ENCODE measurements at places on chromosomes 1 and 21. TPM values are rescaled to one million over a fixed set of nuclear protein-coding genes. Genes with fewer than 3 reads are reported as not detected.

DNA sequence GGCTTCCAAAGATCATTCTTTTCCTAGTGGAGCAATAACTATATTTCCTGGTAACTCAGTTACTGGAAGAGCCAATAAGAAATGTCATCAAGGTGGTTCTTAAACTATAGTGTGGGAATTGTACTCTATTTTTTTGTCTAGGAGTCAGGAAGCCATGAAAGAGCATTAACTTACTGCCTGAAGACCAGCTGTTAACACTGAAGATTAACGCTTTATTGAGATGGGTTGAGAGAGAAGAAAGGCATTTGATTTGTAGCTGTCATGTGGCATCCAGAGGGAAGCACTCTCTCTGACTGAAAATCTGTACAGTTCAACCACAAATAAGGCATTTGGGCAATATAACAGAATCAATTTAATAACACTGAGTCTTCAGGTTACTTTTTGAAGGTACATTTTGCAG is 76.0 kb downstream of the DNM3 start:
- no peak for DNase-seq
- H3K27ac ChIP-seq = no peak overlapping the region

The HEYL gene
- total RNA-seq = not detected

GRCh38 chr1:1228596-1229321 is 3.0 kb downstream of the SDF4 start:
- H3K36me3 ChIP-seq = no peaks in the 10 kb centered on the region
- peaks cover 13% of the 10 kb centered on the region for H3K4me1 ChIP-seq
- H3K4me3 ChIP-seq = no peak overlapping the region

DNA sequence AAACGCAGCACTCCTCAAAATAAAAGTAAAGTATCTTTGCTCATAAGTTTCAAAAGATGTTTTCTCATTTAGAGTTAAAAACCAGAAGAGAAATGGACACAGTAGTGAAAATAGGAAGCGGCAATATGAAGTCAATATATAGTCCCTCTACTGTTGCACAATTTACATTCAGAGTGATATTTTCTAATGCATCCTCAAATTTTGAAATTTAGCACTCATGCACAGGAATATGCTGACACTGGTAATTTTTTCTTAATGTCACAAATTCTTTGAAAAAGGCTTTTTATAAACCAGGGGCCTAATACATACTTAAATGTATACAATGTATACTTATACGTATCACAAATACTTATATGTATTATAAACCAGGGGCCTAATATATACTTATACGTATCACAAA is 19.5 kb downstream of the ST7L start:
- H3K4me3 ChIP-seq = no peak overlapping the region
- H3K27me3 ChIP-seq = no peaks in the 10 kb centered on the region
- no peak for DNase-seq
- H3K27ac ChIP-seq = no peak overlapping the region

GRCh38 chr1:104905322-104905721 is 1155.6 kb downstream of the AMY1C start:
- DNase-seq = no peak
- H3K27ac ChIP-seq = no peak overlapping the region
- no peak overlapping the region for H3K4me3 ChIP-seq
- no peaks in the 10 kb centered on the region for H3K27me3 ChIP-seq
- H3K36me3 ChIP-seq = no peaks in the 10 kb centered on the region
- no peaks in the 10 kb centered on the region for H3K4me1 ChIP-seq

The ADORA3 gene
- total RNA-seq = not detected

The PKP1 gene
- total RNA-seq = 0.13 TPM

- H3K36me3 ChIP-seq = no peaks in the 10 kb centered on the region
- DNase-seq = peak; percentile 36
- no peak overlapping the region for H3K27ac ChIP-seq
- H3K4me3 ChIP-seq = no peak overlapping the region
- H3K4me1 ChIP-seq = no peaks in the 10 kb centered on the region
- no peaks in the 10 kb centered on the region for H3K27me3 ChIP-seq
These were observed 134.5 kb downstream of the HHIPL2 start for GRCh38 chr1:222413436-222413835.

DNA sequence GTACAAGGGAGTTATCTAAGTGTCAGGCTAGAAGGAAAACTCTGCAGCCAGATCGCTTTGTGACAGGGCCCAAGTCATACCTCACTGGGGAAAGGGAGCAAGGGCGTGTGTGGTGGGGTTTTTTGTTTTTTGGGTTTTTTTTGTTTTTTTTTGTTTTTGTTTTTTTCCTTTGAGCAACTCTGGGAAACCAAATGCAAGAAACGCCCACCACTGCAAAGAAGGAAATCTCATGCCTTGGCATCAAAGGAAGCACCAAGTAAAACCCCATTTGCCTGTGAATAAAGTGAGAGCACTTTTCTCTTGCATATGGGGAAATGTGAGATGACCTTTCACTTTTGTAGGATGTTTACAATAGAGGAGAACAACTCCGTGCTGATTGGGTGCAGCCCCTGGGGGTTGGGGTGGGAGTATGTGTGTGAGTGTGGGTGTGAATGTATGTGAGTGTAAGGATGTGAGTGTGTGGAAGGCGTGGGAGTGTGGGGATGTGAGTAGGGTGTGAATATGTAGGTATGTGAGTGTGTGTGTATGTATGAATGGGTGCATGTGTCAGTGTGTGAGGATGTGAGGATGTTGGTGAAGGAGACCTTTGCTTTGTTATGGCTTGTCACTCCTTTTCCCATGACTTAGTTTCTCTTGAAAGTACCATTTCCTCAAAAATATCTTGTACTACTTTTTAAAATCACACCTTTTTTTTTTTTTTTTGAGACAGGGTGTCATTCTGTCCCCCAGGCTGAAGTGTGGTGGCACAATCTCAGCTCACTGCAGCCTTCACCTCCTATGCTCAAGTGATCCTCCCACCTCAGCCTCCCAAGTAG is 34.6 kb downstream of the IL12RB2 start:
- DNase-seq = no peak
- no peaks in the 10 kb centered on the region for H3K27me3 ChIP-seq
- peaks cover 20% of the 10 kb centered on the region for H3K4me1 ChIP-seq
- H3K4me3 ChIP-seq = no peak overlapping the region

DNA sequence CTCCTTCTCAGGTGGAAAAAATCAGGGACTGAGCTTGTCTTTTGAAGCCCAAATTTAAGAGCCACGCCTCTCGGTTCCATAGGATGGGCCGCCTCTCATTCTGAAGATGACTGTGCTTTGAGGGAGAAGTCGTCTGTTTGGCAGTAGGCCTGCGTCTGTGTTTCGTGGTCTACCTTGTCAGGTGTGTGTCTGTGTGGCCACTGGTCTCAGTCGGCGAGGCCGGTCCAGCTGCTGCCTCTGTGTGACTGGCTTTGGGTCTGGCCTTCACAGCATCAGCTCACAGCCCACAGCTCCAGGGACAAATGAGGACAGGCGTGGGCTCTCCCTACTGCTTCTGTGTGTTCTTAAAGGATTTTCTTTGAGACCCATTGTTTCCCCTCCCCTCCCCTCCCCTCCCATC is 50.3 kb downstream of the B3GALT5 start:
- no peaks in the 10 kb centered on the region for H3K27me3 ChIP-seq
- H3K4me3 ChIP-seq = no peak overlapping the region
- DNase-seq = no peak
- no peaks in the 10 kb centered on the region for H3K36me3 ChIP-seq
- no peak overlapping the region for H3K27ac ChIP-seq

The NBPF10 gene
- 2.3 TPM for total RNA-seq

DNA sequence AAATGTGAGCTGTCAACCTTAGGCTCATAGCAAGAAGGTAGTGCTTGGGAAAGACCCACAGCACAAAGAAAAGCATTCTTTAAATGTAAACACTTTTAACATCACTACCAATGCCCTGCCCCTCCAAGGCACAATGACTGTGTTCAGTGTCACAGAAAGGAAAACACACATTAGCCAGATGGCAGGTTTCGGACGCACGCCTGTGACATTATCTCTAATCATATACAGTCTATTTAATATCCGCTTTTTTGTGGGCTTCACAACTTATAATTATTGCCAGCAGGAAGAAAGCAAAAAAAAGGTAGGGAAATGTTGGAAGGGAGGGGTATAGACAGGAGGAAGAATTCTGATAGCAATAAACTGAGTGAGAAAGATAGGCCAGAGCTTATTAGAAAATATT is 112.4 kb upstream of the BEND5 start:
- no peak overlapping the region for H3K4me3 ChIP-seq
- no peaks in the 10 kb centered on the region for H3K4me1 ChIP-seq
- H3K27ac ChIP-seq = no peak overlapping the region
- no peaks in the 10 kb centered on the region for H3K36me3 ChIP-seq
- no peak for DNase-seq
- H3K27me3 ChIP-seq = peaks cover 16% of the 10 kb centered on the region

The DTL gene
- 10.5 TPM for total RNA-seq

The NBPF4 gene
- not detected for total RNA-seq

GRCh38 chr1:241837901-241838300 is 10.1 kb upstream of the EXO1 start:
- peaks cover 39% of the 10 kb centered on the region for H3K4me1 ChIP-seq
- peak overlapping the region; percentile 75 for H3K27ac ChIP-seq
- peak overlapping the region; percentile 29 for H3K4me3 ChIP-seq
- H3K27me3 ChIP-seq = no peaks in the 10 kb centered on the region

- H3K4me3 ChIP-seq = peak overlapping the region; percentile 100
- DNase-seq = peak; percentile 96
- peaks cover 86% of the 10 kb centered on the region for H3K4me1 ChIP-seq
- no peaks in the 10 kb centered on the region for H3K27me3 ChIP-seq
- peaks cover 10% of the 10 kb centered on the region for H3K36me3 ChIP-seq
These were observed 9.1 kb downstream of the LMNA start for GRCh38 chr1:156123356-156124196.

DNA sequence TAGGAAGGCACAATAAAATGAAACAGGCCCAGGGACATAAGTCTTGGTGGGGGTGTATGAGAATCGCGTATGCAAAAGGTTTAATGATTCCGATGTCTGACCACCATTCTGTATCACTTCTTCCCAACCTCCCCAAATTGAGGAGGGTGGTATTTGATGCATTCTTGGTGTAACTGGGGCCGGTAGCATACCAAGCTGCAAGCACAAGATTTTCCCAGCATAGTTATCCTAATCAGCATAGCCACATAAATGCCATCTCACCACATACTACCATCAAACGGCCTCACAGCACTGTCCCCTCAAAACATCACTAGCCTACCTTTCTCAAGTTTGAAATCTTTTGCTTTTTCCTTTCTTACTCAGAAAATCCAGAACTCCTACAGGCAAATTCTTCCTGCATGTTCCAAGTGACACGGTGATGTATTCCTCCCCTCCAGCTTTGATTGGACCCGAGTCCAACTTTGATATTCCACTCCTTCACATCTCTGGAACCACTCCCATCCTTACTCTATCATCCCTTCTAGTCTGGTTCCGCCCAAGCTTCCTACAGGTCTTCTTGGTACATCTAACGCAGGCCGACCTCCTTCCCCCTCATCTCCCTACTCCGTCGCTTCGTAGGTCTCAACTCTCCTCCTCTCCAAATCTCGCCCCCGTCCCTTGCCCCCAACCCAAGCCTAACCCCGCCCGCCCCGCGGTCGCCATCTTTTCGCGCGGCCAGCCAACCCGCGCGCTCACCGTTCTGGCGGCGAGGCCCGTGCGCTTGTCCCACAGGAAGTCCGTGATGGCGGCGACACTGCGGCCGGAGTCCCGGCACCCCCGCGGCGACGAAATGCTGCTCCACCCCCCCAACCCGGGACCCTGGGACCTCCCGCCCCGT is 600 bp downstream of the CLK2 start:
- peak; percentile 86 for DNase-seq
- H3K36me3 ChIP-seq = peaks cover 23% of the 10 kb centered on the region
- H3K4me1 ChIP-seq = peaks cover 12% of the 10 kb centered on the region
- peak overlapping the region; percentile 88 for H3K4me3 ChIP-seq
- no peaks in the 10 kb centered on the region for H3K27me3 ChIP-seq

The DIPK1A gene
- total RNA-seq = 22.3 TPM

The TIE1 gene
- total RNA-seq = not detected

The BTBD19 gene
- 8.0 TPM for total RNA-seq

- no peak overlapping the region for H3K4me3 ChIP-seq
- peaks cover 12% of the 10 kb centered on the region for H3K4me1 ChIP-seq
- no peak for DNase-seq
These were observed 5.6 kb downstream of the C1orf53 start for GRCh38 chr1:197907846-197908616.

DNA sequence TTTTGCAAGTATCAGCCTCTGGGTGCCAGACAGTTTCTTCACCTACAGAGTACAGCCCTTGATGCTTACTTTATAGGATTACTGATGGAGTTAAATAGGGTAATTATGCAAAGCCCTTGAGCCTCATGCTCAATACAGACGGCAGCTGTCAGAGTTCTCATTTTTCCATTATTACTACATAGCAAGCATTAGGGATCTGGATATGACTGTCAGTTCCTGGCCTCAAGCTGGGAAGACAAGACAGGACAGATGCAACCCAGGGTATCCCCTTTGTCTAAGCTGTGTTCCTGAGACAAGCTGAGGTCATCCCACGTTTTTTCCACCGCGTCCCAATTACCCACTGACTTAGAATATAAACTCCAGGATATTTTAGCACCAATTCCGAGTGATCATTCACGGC is 94.4 kb downstream of the SLC35F3 start:
- DNase-seq = no peak
- no peaks in the 10 kb centered on the region for H3K36me3 ChIP-seq
- H3K27ac ChIP-seq = no peak overlapping the region
- no peak overlapping the region for H3K4me3 ChIP-seq

GRCh38 chr1:179744401-179745130 is 1.5 kb downstream of the FAM163A start:
- no peak for DNase-seq
- H3K27ac ChIP-seq = no peak overlapping the region
- no peaks in the 10 kb centered on the region for H3K36me3 ChIP-seq
- no peak overlapping the region for H3K4me3 ChIP-seq
- peaks cover 84% of the 10 kb centered on the region for H3K27me3 ChIP-seq

The FDPS gene
- total RNA-seq = 103 TPM

The SH2D5 gene
- total RNA-seq = 1.4 TPM

- no peaks in the 10 kb centered on the region for H3K27me3 ChIP-seq
- peaks cover 22% of the 10 kb centered on the region for H3K4me1 ChIP-seq
These were observed 9.3 kb downstream of the RGL1 start for GRCh38 chr1:183814121-183814681.
